ENCODE measurements at places on chromosomes 3 and 15.

DNA sequence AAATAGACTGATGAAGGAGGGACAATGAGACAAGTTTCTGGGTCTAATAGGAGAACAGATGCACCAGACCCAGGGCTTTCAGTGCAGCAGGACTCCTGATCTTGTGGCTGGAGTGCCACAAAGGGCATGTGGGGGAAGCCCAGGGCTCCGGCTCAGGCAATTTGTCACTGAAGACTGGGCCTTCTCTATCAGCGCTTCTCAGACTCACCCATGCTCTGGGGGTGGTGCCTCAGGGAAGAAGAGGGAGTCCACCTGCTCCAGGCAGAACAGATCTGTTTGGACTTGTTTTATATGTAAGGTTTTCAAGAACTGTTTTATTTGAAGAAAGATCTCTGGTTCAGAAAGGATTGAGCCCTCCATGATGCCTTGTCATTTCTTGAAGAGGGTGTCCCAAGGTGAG is 112.4 kb upstream of the TLE3 start:
- DNase-seq = no peak

DNA sequence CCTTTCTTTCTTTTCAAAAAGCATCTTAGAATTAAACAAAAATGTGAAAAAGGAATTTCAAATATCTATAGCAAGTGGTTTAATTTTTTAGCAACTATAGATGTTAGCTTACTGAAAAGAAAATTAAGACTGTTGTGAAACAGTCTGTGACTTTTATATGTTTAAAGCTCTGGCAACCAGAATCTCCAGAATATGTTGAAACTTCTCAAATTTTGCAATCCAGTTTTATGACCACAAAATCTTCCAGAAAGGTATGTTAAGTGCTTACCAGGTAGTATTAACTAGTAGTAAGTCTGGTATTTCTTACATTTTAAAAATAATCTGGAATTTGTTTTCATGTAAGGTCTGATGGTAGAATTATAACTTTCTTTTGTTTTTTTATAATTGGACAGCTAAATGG is 235.0 kb downstream of the SLC9A9 start:
- DNase-seq = no peak

DNA sequence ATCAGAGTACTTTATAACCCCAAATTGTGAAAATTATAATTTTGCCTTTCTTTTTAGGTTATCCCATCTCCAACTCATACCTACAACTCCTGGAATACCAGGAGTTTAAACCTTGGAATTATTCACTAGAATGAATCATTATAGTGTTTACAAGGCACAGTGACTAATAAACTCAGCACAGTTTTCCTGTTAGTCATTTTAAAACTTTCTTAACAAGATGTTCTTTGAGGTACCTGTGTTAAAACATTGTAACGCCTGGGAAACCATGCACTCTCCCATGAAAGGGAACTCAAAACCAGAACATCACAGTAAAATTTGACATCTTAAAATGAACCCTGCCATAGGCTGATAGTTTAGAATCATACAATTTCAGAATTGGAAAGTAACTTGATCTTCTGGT is 132.4 kb upstream of the OSTN start:
- DNase-seq = no peak

GRCh38 chr3:124202754-124203153 is 210.8 kb upstream of the ROPN1 start:
- DNase-seq = no peak

GRCh38 chr15:27694506-27695087 is 404.5 kb downstream of the OCA2 start:
- no peak for DNase-seq

DNA sequence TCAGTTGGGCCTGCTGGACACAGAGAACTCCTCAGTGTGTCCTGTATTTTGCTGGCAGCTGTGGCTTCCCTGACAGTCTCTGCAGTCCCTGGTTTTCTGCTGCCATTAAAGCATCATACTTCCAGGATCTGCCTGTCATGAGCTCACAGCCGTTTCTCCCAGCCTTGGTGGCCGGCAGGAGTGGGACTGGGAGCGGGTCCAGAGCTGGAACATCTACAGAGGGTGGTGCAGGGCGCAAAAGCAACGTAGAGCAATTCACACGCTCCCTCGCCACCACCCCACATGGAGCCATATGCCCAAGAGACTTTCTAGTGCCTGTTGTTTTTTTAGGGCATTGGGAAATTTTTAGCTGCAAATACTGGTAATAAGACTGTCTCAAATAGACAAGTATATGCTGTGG is 33.6 kb downstream of the ABTB1 start:
- DNase-seq = no peak

DNA sequence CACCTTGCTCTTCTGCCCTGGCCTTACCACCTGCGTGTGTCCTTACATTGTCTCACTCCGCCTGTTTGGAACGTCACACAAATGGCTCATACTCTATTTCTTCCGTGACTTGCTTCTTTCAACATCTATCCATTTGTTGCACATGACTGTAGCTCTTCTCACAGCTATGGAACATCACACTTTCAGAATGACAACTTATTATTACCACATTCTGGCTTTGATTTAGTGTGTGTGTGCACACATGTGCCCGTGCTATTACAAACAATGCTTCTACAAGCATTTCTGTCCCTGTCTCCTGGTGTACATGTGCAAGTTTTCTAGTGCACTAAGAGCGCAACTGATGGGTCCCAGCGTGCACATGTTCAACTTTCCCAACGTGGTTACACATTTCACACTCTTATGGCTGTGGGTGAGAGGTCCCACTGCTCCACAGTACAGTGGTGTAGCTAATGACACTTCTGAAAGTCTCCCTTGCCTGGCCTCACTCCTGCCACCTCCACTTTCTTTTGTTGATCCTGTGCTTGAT is 37.8 kb downstream of the PTH1R start:
- DNase-seq = no peak
